Activated CD8-positive, alpha-beta memory T cell treated with anti-CD3 and anti-CD28 coated beads for 48 hours (primary cell): ENCODE measurements at places on chromosomes 4 and X.

DNA sequence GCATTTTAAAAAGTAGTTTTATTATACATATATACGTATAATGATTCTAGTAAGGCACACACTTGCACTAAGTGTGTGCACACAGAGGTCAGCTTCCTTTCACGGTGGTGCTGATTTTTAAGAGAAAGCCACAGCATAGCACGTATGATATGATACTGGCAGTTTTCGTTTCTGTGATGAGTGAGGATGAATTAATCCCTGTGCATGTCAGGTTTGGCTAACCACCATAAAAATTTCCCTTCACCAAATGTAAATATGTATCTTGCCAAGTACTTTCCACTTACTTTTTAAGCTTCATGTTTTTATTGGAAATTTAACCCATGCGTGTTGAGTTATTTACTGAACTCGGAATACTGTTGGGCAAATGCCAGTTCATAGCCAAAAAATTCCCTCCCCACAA, 84.6 kb downstream of the SYNPO2 start:
- DNase-seq: no peak

DNA sequence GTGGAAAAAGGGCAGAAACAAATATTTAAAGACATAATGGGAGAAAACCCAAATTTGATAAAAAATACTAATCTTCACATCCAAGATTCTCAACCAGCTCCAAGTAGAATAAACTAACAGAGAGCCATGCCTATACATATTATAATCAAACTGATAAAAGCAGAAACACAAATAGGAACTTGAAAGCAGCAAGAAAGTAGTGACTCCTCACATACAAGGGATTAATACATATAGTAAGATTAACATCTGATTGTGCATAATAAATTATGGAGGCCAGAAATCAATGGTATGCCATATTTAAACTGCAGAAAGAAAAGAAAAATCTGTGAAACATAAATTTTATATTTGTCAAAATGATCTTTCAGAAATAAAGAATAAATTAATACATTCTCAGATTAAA, 454.3 kb upstream of the PCDH10 start:
- no peak for DNase-seq

DNA sequence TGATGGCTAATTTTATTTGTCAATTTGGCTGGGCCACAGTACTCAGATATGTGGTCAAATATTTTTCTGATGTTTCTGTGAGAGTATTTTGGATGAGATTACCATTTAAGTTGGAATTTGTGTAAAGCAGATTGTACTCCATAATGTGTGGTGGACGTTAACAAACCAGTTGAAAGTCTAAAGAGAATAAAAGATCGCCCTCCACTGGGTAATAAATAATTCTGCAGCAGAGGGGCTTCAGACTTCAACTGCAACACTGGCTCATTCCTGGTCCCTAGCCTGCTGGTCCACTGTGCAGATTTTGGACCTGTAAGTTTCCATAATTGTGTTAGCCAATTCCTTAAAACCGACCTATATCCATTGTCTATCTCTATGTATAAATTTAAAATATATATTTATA, 540.3 kb downstream of the PCDH18 start:
- DNase-seq: no peak

GRCh38 chr4:86730310-86730709, 118.9 kb downstream of the SLC10A6 start:
- no peak for DNase-seq

DNA sequence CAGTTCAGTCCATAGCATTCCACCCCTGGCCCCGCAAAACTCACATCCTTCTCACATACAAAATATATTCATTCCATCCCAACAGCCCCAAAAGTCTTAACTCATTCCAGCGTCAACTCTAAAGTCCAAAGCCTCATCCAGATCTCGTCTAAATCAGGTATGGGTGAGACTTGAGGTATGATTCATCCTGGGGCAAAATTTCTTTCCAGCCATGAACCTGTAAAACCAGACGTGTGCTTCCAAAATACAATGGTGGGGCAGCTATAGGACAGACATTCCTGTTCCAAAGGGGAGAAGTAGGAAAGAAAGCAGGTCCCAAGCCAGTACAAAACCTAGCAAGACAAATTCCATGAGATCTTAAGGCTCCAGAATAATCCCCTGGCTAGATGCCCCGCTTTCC, 76.9 kb downstream of the CLDN34 start:
- DNase-seq: no peak

DNA sequence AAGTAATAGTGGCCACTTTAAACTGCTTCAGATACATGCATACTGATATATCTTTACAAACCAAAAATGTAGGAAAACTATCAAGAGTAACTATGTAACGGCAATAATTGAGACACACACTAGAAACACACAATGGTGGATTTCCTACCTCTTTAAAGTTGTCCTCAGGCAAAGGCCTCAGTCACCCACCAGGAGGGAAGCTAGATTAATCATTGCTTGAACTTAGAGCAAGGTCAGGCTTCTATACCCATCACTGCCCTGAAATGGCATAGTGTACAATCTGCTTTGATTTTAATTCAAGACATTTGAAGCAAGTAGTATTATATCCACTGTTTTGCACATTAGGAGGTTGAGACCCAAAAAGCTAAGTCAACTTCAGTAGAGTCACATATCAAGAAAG, 110.9 kb downstream of the AREG start:
- no peak for DNase-seq

DNA sequence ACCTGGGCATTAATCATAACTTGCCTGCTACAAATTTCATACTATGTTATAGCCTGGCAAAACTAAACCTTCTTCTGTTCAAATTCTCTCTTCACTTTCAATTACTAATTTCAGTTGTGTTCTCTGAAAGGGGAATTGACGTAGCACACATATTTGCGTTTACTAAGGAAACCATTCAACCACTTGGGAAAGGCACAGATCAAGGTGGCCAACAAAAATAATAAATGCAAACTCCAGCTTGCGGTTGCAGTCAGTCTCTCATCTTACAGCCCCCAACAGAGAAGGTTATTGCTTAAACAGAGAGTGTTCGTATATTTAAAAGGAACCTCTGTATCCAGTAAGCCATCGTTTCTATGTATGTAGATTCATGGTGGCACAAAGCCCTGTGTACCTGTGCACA, 4.0 kb downstream of the SRPX start:
- no peak for DNase-seq

DNA sequence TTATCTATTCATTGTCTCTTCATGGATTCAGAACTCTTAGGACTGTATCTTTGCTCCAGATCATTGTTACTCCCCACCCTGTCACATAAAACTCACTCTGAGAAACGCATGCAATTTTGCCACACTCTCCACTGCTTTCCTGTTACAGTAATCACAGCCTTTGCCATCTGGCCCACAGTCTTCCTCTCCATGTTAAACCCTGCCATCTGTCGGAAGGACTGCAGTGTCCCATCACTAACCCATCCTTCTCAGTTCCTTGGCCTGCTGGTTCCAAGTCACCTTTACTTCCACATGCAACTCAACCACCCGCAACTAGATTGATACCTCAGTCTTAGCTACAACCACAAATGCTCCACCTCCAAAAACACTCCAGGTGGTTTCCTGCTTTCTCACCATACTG, 308.7 kb upstream of the FAM241A start:
- no peak for DNase-seq

DNA sequence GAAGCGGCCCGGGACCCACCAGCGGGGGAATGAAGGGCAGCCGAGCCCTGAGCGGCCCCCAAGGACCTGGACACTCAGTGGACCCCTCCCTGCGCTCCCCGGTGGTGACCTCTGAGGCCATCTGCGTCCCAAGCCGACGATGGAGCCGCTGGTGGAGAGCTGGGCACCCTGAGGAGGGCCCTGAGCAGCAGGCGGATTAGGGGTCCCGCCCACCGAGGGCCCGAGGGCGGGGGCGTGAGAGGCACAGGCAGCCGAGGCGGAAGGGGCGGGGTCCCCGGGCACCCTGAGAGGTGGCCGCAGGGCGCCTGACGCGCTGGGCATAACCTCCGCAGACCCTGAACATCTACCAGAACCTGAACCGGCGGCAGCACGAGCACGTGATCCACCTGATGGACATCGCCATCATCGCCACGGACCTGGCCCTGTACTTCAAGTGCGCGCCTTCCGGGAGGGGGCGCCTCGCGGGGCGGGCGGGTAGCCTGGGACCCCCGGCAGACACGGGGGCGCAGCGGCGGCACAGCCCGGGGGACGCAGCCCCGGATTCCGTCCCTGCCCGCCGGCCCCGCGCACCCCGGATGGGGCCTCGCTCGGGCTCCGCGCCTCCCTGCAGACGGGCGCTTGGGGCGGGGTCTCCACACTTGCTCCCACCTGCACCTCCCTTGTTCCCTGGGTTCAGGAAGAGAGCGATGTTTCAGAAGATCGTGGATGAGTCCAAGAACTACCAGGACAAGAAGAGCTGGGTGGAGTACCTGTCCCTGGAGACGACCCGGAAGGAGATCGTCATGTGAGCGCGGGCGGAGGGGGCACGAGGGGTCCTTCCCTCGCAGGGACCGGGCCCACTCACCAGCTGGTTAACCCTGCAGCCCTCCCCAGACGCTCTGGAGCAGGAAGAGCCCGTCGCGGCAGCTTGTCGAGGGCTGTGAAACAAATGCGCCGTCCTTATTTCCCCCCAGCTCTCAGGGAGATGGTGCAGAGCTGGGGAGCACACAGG, 10.3 kb downstream of the ATP5ME start:
- DNase-seq: no peak

- DNase-seq: no peak
Measured at GRCh38 chrX:96424007-96424406, 260.6 kb upstream of the DIAPH2 start.

DNA sequence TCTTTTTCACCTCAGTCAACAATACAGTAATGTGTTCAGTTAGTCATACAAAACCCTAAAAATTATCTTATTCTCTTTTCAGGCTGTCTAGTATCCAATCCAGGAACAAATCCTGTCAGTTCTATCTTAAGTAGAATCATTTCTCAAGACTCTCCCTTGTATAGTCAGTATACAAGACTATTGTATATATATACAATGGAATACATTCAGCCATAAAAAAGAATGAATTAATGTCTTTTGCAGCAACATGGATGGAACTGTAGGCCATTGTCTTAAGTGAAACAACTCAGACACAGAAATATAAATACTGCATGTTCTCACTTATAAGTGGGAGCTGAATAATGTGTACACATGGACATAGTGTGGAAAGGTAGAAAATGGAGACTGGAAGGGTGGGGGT, 501.2 kb upstream of the ATOH1 start:
- DNase-seq: no peak

- no peak for DNase-seq
Measured at GRCh38 chr4:55512922-55513571, 33.7 kb downstream of the CLOCK start.
